ENCODE measurements at places on chromosomes 5 and 9. TPM values are rescaled to one million over a fixed set of nuclear protein-coding genes. Genes with fewer than 3 reads are reported as not detected.

DNA sequence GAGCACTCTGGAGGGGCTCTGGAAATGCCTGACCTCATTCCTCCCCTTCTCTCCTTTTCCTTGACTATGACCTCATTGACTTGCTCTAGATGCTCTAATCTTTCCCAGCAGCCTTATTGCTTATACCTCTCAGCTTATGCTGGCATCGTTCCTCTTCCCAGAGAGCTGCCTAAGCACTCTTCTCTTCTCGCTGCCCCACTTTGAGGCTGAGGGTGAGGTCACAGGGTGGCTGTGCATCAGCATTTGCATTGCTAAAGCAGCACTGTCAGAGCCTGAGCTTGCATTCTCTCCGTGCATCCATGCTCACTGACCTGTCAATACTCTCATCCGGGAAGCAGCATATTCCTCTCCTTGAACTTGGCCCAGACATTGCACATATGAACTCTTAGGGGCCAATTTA lies 96.4 kb upstream of the NTRK2 start:
- no peak for DNase-seq

The ITK gene
- 0.80 TPM for total RNA-seq

DNA sequence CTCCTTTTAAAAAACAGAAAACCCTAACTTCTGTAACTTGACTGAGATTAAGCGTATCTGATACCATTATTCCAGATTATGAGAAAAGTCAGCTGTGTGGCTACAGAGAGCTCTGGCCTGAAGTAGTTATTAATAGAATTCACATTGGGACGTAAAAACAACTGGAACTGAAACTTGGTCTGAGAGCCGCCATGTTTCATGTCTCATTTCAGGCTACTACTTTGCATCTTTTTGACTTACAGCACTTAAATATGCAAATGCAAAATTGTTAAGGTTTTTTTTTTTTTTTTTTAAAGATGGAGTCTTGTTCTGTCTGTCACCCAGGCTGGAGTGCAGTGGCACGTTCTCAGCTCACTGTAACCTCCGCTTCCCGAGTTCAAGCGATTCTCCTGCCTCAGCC lies 25.2 kb downstream of the MAP3K1 start:
- peak; percentile 32 for DNase-seq

The SLC34A3 gene
- not detected for total RNA-seq
